ENCODE measurements at places on chromosomes 7 and 10.

DNA sequence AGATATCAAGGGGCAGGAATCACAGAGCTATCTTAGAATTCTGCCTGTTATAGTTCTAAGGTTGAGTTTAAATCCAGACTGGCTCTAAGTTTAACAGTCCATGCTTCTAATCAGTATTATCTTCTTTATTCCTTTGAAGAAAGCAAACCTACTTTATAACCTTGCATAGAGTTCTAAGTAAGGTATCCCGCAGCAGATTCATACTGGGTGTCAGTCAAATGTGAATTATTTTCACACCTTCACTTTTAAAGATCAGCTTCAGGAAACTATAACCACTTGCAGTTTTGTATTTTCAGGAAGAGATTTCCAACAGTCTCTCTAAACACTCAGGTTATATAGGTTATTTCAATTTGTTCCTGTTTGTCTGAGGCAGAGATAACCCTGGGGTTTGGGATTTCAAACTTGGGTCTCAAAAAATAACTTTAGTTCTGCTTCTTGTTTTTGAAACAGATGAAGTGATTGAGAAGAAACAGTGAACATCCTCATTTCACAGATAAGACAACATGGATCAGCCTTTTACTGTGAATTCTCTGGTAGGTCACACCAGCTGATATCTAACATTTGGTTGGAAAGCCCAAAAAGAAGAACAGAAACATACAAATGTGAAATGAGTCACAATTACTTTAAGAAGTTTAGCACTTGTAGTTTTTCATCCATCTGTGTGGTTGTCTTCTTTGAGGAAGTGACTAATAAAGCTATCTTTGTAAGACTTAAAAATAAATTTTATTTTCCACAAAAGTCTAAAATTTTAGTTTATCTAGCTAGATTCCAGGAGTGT, 21.4 kb downstream of the STAMBPL1 start:
- no peak for DNase-seq

- DNase-seq = no peak
Observed at GRCh38 chr10:88170628-88171027, 307.2 kb downstream of the PTEN start.

- DNase-seq = peak; percentile 85
Observed at GRCh38 chr10:18400201-18400905, 251.0 kb downstream of the NSUN6 start.

- DNase-seq = no peak
Observed at GRCh38 chr7:70805360-70805759, 326.6 kb upstream of the GALNT17 start.

- no peak for DNase-seq
Observed at GRCh38 chr7:45328403-45328981, 170.9 kb downstream of the RAMP3 start.

DNA sequence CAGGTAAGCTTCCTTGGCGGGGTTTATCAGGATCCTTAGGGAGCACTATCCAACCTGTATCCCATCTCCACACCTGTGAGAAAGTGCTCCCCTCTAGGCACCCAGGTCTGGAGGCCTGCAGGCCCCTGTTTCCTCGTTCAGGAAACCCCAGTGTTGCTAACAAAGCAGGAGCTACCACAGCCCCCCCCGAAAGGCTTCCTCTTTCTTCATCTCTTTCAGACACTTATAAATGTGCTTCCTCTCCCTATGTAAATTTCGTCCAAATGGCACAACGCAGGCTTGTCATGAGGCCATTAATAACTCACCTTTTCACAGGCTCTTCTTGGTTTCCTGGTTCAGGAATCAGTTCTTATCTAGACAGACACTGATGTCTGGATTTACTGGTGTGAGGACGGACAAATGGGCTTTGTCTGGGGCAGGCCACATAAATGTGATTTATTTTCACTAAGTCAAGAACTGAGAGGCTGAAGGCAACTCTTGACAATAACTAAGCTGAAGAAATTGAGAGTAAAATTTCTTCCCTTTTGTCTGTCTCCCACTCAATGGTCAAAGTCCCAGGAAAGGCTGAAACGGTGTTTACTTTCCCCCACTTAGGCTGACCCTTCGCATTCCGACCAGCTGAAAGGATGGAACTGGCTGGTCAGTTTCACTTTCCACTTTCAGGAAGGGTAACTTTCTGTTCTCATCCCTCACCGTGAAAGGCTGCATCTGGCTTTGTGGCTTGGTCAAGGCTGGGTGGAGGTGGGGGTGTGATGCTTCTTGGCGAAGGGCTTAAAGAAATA, 46.8 kb downstream of the PIK3AP1 start:
- peak; percentile 19 for DNase-seq

DNA sequence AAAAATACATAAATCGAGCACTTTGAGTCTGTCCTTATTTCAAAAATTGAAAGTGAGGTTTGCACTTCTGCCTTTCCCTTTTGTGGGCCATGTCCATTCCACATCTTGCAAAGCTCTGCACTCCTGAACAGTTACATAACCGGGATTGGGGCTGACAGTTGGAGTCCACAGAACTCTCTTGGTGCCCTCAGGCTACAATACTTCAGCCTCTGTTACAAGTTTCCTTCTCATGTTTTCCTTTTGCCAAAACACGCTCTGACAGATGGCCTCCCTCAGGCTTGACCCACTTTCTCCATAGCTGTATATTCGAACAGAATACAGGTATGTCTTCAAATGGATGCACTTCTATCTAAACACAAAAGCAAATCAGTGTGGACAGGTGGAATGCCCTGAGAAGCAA, 335.9 kb downstream of the WDR37 start:
- no peak for DNase-seq

DNA sequence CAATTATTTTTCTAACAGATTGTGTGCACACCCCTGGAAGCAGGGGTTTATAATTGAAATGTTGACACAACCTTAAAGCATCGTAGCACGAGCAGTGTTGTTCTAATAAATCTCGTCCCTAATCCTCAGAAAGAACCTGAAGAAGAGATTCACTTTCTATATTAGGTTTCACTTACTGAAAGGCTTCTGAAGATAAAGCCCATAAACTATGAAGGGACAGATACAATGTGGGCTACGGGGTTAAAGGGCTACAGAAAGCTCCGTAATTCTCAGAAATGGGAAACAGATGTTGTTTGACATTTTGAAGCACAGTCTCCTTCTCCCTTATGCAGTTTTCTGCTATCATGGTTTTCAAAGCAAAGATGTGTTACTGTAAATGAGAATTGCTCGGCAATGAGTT, 479.6 kb downstream of the GATA3 start:
- DNase-seq = no peak

- no peak for DNase-seq
Observed at GRCh38 chr10:71434760-71435394, 38.2 kb downstream of the CDH23 start.

DNA sequence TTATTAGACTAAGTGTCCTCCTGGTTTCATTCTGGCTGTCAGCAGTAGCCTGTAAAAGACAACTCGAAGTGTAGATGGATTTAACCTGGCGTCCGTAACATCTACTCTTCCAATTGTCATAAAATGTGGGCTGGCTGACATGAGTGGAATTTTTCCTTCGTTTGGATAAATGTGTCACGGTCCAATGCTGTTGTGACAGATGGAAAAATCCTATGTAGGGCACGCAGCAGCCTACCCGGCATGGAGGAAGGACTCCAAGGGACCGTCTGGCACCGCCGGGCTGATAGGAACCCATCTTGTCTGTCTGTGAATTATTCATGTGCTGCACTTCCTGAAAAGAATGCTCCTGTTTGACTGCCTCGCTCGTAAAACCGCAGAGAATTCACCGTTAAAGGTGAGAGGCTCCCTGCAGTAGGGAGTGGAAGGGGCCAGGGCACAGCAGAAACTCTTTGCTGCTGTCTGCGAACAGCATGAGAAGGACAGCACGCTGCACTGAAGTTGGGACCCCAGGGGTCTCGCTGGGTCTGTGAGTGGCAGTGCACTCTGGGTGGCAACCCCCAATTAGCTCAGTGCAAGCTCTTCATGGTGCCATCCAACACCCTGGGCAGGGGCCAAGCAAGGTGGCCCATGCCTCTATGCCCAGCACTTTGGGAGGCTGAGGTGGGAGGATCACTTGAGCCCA, 1.6 kb upstream of the ORAI2 start:
- DNase-seq = peak; percentile 25

GRCh38 chr10:129530581-129530980, 63.5 kb downstream of the MGMT start:
- DNase-seq = no peak

- DNase-seq = no peak
Observed at GRCh38 chr10:90592638-90593302, 265.1 kb downstream of the HTR7 start.

- no peak for DNase-seq
Observed at GRCh38 chr7:153473185-153473584, 579.0 kb upstream of the DPP6 start.

- no peak for DNase-seq
Observed at GRCh38 chr7:86788948-86789347, 145.2 kb downstream of the GRM3 start.

- no peak for DNase-seq
Observed at GRCh38 chr10:58661336-58661735, 148.7 kb downstream of the BICC1 start.

DNA sequence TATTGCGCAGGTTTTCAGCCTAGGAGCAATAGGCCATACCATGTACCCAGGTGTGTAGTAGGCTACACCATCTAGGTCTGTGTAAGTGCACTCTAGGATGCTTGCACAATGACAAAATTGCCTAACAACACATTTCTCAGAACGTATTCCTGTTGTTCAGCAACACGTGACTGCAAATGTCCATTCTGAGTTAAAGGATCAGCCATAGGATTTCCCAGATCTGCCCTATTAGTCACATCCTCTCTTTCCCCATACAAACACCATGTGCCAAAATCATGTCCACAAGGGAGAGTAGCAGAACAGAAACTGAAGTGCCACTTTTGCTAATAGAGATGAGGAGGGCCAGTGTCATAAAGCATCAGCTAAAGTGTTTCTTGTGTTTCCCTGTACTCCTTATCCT, 42.6 kb upstream of the AMPH start:
- DNase-seq = no peak

- no peak for DNase-seq
Observed at GRCh38 chr7:64101126-64101942, 56.1 kb downstream of the ZNF727 start.

GRCh38 chr10:113522460-113522859, 30.4 kb upstream of the HABP2 start:
- DNase-seq = no peak

- no peak for DNase-seq
Observed at GRCh38 chr10:96133135-96133534, 3.0 kb downstream of the ZNF518A start.

DNA sequence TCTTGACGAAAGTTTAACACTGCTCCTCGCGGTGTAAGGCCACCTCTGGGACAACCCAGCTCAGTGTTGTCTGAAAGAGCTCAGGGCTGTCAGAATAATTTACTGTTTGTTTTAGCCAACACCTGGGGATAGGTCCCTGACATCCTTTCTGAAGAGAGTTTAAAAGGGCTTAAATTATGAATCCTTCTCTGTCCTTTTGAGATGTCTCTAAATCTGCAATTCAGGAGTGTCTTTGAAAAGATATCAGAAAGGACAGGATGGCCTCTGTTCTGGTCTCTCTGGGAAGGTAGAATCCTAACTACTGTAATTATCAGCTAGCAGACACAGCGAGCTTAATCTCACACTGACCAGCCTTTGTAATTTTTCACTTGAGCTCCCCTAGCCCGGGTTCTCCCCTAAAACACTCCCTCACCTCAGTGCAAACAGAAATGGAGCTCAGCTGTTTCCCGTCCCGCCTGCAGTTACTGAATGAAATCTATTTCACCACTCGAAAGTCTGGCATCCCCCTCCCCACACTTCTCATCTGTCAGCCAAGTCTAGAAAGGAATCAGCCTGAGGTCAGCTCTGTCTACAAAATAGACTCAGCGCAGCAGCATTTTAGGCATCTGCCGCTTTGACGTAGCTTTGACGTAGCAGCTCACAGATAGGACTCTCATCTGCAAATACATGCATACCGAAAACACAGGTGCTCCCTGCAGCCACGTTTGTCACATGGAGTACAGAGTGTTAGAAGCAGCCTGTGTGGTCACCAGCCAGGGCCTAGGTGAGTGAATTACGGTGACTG, 4.8 kb downstream of the DYNC2I1 start:
- DNase-seq = no peak

DNA sequence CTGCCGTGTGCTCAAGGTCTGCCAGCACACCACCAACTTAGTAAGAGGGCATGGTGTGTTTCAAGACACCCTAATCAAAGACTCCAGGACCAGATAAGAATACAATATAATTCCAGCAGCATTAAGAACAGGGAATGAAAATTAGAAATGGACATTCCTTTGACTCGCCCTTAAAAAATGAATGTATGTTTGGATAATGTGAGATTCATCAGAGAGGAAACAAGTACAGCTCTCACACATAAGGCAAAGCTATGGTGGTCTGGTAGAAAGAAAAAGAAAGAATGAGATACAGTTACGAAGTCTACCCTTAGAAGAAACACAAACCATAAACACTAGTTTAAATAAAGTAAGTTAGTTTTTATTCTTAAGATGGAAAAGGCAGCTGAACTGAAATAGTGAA, 174.8 kb upstream of the ANK3 start:
- DNase-seq = no peak

DNA sequence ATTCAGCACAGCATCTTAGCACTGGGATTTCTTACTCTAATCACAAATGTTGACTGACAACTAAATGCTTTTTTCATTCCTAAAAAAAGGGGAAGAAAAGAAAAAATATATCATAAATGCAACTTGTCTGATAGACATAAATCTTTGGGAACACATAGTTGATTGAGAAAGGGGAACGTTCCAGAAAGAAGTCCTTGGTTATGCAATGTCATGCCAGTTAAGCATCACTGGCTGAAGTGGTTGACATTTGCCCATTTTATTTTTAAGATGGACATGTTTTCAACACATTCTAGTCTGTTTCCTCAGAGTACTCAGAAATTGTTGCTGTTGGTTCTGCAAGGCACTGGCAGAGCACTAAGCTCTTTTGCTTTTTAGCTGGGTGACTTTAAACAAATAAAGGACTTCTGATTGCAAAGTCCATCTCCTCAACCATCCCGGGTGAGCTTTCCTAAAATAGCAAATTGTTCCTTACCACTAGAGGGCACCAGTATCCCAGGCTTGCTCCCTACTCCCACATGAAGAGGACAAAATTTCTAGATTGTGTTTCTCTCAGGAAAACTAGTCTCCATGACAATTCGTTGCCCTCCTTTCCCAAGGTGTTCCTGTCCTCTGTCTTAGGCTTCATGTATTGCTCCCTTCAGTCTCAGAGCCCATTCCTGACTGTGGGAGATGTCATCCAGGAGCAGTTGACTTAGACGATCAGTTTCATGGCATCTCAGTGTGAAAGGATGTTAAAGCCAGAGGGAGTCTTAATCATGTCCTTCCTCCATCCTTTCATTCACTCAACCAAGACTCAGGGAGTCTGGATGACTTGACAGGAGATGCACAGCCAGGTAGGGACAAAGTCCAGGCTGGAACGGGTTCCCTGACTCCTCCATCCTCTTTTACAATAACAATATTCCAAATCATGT, 23.9 kb downstream of the OPALIN start:
- DNase-seq = no peak

- no peak for DNase-seq
Observed at GRCh38 chr10:86630079-86630478, 24.3 kb upstream of the OPN4 start.

- no peak for DNase-seq
Observed at GRCh38 chr10:34580214-34580613, 234.9 kb downstream of the PARD3 start.

GRCh38 chr10:87841186-87841585, 22.1 kb downstream of the KLLN start:
- DNase-seq = no peak

GRCh38 chr7:69603351-69603750, 5.1 kb downstream of the AUTS2 start:
- DNase-seq = no peak

GRCh38 chr10:1643161-1643907, 94.0 kb downstream of the ADARB2 start:
- DNase-seq = no peak

- DNase-seq = no peak
Observed at GRCh38 chr7:71613313-71613712, 481.4 kb downstream of the GALNT17 start.
